Tibial artery (tissue), 4 donors: ENCODE measurements at places on chromosomes 13 and 19.

- DNase-seq, result no peak
Observed at GRCh38 chr13:20377720-20378119, 145.6 kb upstream of the GJB6 start.

DNA sequence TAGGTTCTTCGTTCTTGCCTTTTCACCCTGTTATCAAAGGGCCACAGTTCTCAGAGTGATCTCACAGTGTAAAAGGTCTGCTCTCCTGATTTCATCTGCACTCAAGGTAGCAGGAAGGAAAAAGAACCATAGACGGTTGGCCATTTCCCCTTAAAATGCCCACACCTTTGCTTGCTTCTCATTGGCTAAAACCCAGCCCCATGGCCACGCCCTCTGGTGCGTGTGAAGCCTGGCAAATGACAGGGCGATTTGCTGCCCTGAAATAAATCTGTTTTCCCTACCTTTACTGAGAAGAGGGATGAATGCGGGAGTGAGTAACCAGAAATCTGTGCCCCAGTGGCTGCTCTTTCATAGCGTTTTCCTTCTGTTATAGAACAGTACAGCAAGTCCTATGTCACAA is 269.3 kb downstream of the POU4F1 start:
- DNase-seq, result no peak

GRCh38 chr19:35155441-35155840 is 906 bp downstream of the FXYD5 start:
- no peak for DNase-seq

DNA sequence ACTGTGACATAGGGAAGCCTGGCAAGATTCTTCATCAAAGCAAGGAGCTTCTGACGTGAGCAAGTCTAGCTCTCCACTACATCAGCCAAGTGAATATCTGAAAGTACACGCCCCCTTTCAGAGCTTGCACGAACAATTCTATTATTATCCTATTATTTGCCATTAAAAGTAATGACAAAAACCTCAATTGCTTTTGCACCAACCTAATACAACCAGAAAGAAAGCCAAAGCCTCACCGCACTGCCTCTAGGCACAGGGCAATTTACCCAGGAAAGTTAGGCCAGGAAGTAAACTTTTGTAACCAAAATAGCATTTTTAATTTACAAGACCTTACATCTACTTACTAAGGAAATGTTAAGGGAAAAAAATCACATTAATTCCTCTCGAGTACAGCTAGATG is 41.2 kb downstream of the LATS2 start:
- DNase-seq, result peak; percentile 11

GRCh38 chr19:47493378-47494210 is 9.6 kb upstream of the KPTN start:
- no peak for DNase-seq
